ENCODE measurements at places on chromosomes 2 and 18. TPM values are rescaled to one million over a fixed set of nuclear protein-coding genes. Genes with fewer than 3 reads are reported as not detected.

GRCh38 chr2:126676221-126677175, 20.5 kb downstream of the GYPC start:
- DNase-seq = no peak

DNA sequence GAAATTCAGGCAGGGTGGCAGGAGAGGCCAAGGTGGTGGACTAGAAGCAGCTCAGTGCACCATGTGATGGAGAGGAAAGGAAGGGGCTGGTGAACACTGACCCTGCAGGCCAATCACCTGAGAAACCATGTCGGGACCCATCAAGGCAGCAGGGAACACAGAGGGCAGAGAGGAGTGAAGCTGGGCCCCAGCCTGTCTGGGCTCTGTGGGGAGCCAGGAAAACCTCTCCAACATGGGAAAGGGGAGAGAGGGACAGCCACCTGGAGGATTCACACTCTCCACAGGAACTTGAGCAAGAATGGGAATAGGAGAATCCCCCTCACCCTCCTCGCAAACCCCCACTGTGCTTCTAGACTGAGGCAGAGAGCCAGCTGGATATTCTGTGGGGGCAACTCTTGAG, 85.5 kb upstream of the CYP26B1 start:
- DNase-seq = no peak

Gene CTAGE1
- not detected for total RNA-seq

Gene POTEI
- total RNA-seq = not detected

- DNase-seq = no peak
Observed at GRCh38 chr2:207315131-207315530, 149.4 kb upstream of the KLF7 start.

DNA sequence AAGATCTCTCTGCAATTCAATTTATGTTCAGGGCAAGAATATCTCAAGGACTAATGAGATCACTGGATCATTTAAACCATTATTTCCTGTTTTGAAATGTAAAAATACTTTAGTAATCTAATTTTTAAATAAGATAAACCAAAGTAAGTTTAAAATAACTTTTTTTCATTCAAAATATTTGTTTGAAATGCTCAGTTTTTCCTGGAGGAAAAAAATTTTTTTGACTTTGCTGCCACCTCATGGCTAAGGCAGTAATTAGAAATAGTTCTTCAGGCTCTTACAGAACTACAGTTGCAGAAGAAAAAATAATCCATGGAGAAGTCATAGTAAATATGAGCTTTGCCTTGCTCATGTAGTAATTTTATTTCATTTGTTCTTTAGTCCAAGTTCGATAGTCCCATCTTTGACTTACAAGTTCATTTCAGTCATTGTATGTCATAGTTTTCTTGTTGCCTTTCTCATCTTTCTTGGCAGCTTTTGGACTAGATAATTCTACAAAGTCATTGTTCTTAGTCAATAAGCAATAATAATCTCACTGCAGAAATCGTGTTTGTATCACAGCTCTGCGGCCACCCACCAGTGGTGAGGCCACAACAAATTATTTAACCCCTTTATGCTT, 127.4 kb downstream of the DPP4 start:
- DNase-seq = peak; percentile 51

DNA sequence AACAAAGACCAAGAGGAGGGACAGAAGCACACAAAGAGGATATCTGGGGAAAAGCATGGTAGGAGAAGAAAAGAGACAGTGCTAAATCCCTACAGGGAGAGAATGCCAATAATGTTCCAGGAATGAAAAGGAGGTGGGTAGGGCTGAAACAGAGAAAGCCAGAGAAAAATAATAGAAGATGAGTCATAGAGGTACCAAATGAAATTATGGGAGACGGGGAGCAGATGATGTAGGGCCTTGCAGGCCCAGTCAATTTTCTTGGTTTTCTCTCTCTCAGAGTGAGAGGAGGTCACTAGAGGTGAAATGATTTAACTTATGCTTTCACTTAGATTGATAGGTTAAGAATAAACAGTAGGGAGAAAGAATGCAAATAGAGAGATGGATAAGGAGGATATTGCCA, 61.5 kb downstream of the RPRM start:
- no peak for DNase-seq

DNA sequence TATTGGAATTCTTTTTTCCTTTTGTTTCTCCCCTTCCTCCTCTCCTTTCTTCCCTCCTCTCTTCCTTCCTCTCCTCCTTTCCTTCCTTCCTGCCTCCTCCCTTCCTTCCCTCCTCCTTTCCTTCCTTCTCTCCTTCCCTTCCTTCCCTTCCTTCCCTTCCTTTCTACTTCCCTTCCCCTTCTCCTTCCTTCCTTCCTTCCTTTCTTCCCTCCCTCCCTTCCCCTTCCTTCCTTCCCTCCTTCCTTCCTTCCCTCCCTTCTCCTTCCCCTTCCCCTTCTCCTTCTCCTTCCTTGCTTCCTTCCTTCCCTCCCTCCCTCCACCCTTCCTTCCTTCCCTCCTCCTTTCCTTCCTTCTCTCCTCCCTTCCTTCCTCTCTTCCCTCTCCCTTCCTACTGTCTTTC, 431.0 kb upstream of the MEIS1 start:
- DNase-seq = no peak

- no peak for DNase-seq
Observed at GRCh38 chr2:26016012-26016705, 17.7 kb upstream of the RAB10 start.
